ENCODE measurements at places on chromosomes 12 and 14.

DNA sequence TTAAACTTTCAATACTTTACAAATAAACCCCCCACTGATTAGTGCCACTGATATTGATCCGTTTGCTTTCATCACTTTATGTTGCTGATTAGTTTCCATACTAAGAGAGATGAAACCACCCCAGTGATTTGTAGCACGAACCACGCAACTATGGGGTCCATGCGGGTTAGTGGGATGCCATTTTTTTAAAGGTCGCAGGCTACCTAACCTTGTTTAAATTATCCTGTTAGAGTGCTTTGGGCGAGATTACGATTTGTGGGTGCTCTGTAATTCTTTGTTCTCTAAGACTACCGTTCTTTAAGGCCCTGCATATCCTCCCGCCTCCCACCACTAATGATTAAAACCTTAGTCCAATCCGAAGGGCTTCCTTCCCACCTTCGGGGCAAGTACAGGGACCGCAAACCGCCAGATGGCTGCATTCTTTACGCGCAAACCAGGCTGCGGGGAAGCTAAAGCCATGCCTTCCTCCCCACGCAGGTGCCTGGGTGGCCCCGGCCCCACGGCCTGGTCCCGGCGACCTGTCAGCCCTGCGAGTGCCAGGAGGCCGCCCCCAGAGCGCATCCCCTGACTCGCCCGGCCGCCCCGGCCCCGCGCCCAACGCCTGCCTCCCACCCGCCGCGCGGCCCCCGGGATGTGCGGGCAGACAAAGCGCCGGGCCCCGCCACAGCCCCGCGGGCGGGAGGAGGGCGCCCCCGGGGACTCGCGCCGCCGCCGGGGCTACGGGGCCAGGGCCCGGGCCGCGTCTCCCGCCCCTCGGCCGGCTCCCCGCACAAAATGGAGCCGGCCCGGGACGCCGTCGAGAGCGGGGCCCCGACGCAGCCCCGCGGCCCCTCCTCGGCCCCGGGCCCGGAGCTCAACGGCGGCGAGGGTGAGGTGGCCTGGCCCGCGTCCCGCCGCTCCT, 759 bp downstream of the NFYB start:
- peak; percentile 66 for DNase-seq

GRCh38 chr12:111819191-111820158, 22.6 kb upstream of the MAPKAPK5 start:
- peak; percentile 49 for DNase-seq

DNA sequence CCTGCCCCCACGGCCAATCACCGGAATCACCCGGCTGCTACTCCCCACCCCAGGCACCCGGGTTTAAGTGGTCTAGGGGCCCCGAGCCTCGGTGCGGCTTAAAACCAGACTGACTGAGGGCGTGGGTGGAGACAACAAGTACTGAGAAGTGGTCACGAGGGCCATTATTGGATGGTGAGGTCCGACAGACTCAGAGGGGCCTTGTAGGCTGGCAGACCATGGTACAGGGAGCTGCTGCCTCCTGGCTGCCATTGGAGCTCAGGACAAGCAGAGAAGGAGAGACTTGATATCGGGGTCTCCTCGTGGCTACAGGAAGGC, 54.1 kb downstream of the FBRSL1 start:
- DNase-seq, result no peak

DNA sequence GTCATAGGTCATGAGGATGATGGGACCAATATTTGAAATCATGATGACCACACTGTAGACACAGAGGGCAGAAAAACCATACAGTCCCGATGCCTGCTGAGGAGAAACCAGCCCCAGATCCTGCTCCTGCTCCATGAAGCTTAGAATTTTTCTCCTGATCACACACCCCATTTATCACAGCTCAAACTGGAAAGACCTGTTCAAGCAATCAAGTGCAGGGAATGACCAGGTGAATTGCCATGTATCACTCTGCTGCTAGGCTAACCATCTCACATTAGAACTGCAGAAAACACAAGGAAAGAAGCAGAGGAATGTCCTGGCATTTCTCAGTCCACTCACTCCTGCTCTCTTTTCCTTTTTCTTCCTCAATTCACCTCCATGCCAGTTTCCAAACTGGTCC, 18.1 kb downstream of the MANSC1 start:
- peak; percentile 79 for DNase-seq

DNA sequence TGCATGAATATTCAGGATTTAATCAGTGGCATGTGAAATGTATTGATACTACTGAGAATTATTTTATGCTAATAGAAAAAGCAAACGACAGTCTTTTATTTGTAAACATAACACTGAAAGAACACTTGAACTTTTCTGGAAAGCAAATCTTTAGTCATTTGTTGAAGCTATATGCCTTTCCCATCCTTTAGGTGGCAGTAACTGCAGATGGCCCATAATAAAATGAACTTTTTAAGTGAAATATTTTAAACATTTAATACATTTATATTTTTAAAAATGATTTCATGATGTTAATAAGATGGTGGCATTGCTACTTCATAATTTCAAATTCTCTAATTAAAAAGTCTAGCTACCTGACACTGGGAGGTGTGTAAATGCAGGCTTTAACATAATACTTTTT, 13.9 kb upstream of the KRR1 start:
- no peak for DNase-seq

DNA sequence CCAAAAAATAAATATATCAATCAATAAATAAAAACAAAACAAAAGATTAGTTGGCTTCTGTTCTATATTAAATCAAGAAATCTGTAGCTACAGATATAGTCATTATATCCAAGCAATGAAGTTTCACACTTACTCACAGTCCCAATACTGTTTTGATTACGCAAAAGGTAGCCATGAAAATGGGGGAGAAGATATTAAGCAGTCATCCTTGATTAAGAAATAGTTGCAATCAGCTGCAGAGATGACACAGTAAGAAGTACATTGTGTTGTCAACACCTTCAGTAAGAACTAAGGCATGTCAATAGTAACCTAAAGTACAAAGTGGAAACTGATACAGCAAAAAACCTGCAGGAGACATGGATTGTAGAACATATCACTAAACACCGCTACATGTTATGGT, 11.0 kb upstream of the RHOJ start:
- DNase-seq, result no peak

DNA sequence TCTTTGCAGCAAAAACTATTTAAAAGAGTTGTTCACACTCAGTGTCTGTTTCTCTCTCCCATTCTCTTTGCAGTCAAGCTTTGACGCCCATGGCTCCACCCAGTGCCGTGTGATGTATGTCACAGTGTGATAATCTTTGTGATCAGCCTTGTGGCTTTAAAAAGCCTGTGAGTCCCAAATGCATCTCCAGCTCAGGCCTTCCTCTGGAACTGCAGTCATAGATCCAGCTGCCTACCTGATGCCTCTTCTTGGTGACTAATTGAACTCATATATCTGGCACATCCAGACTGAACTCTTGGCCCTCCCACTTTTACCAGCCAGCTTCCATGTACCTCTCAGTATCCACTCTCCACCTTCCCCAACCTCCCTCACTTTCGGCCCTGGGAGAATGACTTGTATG, 182.8 kb upstream of the ARHGAP5 start:
- no peak for DNase-seq

GRCh38 chr12:131203666-131204415, 250.1 kb downstream of the ADGRD1 start:
- DNase-seq, result no peak
